ENCODE measurements at places on chromosomes 2 and 18.
A peak's percentile ranks its signal among the peaks of the same experiment; 100 is the strongest.

DNA sequence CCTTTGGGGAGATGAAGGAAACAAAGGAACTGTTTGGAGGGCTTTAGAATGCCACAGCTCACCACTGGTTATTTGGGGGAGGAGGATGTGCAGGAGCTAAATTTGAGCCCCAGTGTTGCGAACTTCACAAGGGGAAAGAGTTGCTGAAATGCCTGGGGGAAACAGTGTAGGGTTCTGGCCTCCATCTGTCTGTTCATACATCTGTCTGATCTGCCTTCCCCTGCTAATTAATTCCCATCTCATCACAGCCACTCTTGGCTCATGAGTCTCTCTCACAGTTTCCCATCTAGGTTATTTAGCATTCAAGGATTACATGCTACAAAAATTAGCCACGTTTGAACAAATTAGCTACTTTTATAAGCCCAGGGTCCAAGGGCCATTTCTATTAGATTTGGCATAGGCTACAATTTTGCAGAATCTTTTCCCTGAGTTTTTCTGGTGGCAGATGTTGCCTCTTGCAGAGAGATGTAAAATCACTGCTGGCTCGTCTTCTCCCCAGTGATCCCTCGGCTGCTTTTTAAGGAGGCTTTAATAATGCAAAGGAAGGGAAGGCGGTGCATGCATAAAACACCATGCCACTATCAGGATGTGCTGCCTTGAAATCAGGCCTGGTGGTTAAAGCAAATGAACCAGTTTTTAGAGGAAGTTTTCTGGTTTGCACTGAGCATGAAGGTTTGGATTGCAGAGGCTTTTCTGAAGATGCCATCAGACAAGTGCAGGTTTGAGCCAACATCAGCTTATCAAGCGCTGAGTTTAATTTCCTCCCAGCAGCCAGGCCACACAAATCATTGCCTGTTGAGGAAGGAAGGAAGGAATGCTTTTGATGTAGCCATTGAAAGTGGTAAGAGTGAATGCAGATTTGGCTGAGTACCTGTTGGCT is 35.0 kb downstream of the ADD2 start:
- DNase-seq: no peak

- DNase-seq: no peak
These were observed 27.8 kb downstream of the KLHL23 start for GRCh38 chr2:169761251-169761969.

DNA sequence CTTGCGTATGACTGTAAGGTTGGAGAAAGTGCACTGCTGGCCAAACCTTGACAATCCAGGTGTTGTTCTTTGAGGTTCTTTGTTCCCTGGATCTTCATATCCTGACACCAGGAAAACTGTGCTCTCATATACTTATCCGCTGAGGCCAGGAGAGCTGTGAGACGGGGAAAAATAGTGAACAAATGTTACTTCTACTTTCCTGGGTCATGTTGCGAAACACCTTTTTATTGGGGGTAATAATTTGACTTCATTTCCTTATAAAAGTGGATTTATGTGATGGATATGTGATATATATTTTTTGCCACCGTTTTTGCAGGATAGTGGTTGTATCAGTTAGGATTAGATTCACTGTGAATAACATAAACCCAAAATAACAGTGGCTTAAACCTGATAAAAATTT is 336.1 kb downstream of the OSR1 start:
- no peak for DNase-seq

DNA sequence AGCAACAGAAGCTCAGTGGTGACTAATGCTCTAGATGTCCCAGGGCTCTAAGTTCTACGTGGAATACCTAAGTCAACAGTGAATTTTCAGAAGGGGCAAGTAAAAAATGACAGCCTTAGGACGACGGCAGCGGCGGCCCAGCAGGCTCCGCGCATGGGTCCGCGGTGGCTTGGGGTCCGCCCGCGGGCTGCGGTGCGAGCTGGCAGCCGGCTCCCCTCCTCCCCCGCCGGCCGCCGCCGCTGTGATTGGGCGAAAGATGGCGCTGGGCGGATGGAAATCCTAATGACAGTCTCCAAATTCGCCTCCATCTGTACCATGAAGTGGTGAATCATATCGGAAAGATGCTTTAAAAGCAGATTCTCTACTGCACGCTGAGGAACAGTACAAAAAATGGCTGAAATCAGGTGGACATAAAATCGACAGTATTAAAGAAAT is 74.7 kb downstream of the HNRNPLL start:
- DNase-seq: peak; percentile 81
